ENCODE measurements at places on chromosomes 11 and 22.
A peak's percentile ranks its signal among the peaks of the same experiment; 100 is the strongest.

GRCh38 chr11:9150501-9150900 lies 59.1 kb upstream of the SCUBE2 start:
- DNase-seq, result no peak

- no peak for DNase-seq
Measured at GRCh38 chr11:86046116-86046515, 22.8 kb downstream of the PICALM start.

DNA sequence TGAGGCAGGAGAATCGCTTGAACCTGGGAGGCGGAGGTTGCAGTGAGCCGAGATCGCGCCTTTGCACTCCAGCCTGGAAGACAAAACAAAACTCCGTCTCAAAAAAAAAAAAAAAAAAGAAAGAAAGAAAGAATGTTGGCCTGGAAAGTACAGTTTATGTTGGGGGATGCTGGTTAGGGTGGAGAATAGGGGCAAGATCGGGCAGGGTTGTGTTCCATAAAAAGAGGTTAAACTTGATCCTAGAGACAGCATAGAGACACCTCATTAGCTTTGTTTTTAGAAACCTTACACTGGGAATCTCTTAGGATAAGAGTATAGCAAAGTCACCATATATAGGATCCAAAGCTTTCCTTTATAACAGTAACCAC lies 1.9 kb upstream of the FTH1 start:
- no peak for DNase-seq

- no peak for DNase-seq
Measured at GRCh38 chr22:45429981-45430775, 16.7 kb downstream of the RIBC2 start.

DNA sequence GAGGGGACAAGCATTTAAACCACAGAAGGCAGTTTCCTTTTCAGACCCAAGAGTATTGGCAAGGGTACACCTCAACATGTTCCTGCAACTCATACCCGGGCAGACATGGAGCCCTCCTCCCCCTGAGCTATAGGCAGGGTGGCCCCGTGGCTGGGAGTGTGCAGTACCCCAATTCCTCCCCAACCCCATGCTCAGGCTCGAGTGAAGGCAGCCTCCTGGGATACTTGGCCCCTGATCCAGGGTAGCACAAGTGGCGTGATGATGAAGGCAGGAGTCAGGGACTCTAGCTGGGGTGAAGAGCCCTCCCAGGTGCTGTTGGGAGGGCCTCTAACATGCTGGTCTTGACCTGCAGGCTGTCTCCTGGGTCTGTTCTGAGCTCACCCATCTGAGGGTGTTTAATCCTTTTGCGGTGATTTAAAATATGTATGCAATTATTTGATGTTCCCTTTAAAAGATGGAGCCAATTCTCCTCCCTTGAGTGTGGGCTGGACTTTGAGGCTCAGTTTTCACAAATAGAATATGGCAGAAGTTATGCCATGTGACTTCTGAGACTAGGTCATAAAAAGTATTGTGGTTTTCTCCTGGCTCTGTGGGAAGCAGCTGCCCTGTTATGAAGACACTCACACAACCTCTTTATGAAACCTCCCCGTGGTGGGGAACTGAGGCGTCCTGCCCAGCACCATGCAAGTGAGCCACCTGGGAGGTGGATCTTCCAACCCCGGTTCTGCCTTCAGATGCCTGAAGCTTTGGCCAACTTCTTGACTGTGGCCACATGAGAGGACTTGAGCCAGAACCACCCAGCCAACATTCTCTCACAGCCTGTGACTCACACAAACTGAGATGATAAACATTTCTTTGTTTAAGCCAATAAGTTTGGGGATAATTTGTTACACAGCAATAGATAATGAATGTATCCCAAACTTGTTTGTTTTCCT lies 54.7 kb upstream of the NECTIN1 start:
- no peak for DNase-seq

- DNase-seq, result no peak
Measured at GRCh38 chr22:36687516-36687915, 16.0 kb downstream of the CACNG2 start.

GRCh38 chr11:103486604-103487003 lies 377.4 kb downstream of the DYNC2H1 start:
- no peak for DNase-seq

DNA sequence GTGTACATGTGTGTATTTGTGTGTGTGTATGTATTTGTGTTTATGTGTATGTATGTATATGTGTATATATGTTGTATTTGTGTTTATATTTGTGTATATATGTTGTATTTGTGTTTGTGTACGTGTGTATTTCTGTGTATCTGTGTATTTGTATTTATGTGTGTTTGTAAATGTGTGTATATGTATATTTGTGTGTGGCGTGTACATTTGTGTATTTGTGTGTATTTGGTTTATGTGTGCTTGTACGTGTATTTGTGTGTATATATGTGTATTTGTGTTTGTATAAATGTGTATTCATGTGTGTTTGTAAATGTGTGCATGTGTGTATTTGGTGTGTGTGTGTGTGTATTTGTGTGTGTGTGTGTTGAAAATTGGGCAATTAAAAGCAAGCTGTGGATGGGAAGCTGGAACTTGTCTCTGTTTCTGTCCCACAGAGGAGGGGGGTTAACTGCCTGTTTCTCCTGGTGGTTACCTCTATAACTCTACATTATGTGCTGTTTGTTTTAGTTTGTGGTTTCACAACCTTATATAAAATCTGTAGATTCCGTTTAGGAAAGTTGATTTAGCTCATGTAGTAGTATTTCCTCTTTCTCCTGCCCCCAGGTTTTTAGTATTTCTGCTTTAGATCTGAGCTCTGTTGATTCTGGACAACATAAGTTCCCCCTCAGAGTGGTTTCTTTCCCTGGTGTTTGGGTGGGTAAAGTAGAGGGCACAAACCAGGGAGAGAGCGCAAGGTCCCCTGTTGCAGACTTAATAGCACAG lies 28.9 kb downstream of the AP2A2 start:
- no peak for DNase-seq

DNA sequence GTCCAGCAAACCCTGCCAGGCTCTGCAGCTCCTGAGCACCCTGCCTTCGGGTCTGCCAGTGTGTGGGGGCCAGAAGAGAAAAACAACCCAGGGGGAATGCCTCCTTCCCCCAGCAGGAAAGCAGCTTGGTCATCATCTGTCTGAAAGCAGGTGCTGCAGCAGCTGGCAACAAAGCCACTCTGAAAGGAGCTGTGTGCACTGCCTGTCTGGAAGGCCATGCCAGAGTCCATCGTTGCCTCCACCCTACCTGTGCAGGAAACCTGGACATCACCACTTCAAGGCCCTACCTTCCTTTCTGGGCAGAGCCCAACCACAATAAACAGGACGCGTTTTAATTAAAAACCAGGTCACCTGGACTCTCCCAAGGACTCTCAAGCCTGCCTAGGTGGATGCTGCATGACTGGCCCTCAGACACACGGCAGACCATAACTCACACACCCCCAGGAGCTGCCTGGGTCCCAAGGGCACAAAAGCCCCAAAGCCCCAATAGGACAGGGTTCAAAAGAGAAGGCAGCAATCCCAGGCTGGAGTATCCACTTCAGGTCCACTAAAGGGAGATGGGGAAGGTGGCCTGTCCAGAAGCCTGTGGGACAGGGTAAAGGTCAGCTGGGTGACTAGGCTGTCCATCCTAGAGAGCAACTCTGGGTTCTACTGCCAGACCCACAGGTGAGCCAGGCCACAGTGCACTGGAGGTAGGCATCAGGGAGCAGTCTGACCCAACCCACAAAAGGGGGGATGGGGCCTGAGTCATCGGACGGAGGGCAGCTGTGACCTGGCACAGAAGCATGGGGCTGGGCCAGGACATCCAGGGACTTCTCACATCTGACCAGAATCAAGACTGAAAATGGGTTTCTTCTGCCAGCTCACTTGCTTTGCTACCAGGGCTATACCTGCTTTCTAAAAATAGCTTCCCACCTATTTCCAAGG lies 6.1 kb downstream of the GNB1L start:
- no peak for DNase-seq

DNA sequence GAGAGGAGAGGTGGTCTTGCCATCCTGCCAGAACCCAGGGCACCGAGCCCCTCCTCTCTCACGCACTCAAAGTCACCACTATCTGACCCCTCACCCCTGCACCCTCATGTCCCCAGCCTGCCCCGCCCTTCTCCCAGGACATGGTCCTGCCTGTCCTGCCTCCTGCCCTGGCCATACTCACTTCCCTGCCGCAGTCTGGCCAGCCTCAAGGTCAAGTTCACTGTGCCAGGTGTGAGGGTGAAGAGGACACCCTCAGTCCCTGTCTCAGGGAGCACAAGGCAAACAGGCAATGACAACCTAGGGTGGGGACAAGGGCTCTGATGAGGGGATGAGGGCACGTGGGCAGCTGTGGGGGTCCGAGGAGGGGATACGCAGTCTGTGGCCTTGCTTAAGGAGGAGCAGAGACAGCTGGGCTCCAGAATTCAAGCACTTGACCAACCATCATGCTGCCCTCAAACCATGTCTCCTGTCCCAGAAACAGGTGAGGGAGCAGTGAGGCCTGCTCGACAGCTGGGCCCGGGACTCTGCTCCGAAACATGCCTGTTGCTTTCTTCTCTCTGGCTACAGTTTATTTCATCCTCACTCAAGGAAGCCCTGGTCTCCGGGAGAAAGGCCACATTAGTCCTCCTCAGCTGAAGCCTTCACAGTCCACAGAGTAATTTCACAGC lies 36.6 kb downstream of the PDGFB start:
- no peak for DNase-seq

GRCh38 chr11:2950825-2951224 lies 21.6 kb upstream of the PHLDA2 start:
- no peak for DNase-seq

DNA sequence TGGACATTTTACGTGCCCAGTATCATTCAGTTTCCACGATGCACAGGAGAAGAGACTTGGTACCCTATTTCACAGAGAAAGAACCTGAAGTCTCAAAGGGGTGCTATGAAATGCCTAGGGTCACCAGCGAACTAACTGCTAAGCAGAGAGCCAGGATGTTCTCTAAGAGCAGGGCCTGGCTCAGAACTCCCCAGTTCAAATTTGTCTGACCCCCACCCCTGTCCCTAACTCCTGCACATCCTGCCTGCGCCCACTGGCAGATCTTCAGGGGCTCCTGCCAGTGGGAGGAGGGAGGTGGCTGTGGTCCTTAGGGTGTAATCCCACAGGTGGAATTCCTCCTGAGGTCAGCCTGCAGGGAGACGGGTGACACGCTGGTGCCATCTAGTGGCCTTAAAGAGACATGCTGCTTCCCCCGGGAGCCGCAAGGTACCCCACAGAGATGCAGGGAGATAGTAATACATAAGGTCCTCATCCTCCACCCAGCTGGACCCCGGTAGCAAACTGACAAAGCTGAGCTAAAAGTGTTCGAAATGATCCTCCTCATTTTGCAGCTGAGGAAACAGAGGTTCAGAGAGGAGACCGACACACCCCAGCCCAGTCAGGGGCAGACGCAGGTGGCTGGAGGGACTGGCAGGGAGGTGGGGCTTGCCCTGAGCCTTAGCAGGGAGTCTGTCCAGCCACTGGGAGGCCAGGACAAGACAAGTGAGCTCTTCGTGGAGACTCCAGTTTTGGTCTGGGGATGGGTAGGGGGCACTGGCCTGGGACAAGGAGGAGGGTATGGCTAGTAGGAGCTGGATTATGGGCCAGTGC lies 34.1 kb downstream of the MB start:
- DNase-seq, result peak; percentile 40

GRCh38 chr11:68889948-68890446 lies 13.6 kb downstream of the MRPL21 start:
- peak; percentile 50 for DNase-seq

- DNase-seq, result no peak
Measured at GRCh38 chr11:96524475-96524874, 134.7 kb downstream of the JRKL start.

DNA sequence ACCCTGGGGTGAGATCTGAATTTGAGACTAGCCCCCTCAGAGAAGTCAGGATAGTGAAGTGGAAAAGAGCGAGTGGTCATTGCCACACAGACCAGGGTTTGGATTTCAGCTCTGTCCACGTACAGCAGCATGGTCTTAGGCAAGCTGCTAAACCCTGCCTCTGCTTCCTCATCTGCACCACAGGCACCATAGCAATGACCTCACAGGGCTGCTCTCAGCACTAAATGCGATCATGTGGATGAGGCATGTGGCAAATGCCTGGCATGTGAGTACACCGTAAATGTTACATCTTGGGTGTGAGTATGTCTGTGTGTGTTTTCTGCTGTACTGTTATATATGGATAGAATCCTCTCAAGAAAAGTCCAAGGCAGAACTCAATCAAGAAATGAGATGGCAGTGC lies 15.8 kb downstream of the NAV2 start:
- no peak for DNase-seq

- DNase-seq, result no peak
Measured at GRCh38 chr11:90465553-90465952, 242.7 kb upstream of the CHORDC1 start.

DNA sequence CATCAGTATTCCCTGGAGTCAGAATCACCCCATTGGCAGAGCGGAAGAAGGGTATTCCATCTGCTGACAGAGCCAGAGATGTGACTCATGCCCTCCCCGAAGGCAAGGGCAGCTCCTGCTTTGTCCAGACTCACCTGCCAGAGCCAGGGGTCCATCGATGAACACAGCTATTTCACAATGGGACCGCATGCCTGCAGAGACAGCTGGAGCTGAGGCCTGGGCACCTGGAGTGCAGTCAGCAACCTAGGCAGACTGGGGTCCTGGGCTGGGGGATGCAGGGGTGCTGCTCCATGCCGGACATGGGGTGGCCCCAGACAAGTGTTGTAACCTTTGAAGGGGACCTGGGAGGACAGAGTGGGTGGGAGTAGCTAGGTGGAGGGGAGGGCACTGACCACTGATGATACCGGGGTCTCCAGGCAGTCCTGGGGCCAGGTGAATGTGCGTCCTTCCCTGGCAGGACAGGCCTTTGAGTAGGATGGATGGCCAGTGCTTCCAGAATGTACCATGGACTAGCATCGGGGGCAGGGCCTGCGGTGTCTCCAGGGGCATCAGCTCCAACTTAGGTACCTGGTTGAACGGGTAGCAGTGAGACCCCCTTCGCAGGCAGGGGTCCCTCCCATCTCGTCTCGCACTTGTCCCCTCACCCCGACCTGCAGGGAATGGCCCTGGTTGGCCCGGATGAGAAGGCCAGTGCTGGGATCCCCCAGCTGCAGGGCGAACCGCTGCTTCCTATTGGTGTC lies 1.7 kb downstream of the TRPT1 start:
- no peak for DNase-seq

- no peak for DNase-seq
Measured at GRCh38 chr11:107598225-107599139, 7.5 kb downstream of the ELMOD1 start.

DNA sequence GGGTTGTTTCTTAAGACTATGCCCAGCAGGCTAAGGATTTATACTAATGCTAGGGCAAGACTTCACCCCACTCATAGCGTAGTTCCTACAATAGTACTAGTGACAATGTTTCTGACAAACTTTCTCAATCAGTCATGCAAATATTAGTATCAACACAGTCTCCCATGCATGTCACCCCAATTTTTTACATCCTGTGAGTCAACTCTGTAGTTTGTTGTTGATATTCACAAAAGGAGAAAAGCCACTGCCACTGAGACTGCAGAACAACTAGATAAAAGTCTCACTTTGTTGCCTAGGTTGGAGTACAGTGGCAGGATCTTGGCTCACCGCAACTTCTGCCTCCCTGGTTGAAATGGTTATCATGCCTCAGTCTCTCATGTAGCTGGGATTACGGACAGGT lies 155.2 kb downstream of the RBFOX2 start:
- no peak for DNase-seq
